ENCODE measurements at places on chromosomes 16 and 17.

- no peak for DNase-seq
Observed at GRCh38 chr17:39364236-39365025, 37.0 kb downstream of the FBXL20 start.

DNA sequence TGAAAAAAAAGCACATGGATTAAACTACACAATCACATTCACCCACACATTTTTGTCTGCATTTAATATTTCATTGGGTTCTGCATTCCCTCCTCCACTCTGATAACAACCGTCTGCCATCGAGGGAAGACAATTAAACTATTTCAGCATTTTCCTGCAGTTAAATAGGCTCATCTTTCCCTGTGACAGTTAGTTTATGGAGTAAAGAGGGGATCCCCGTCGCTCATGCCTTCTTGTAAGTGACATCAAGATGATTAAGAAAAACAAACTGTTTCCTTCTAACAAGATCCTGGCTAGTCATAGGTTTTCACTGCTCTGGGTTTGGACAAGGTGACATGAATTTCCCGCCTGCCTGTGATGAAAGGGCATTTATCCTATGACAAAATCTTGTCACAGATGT lies 98.0 kb upstream of the DYNLRB2 start:
- no peak for DNase-seq

- no peak for DNase-seq
Observed at GRCh38 chr17:73118951-73119391, 26.5 kb upstream of the SLC39A11 start.

DNA sequence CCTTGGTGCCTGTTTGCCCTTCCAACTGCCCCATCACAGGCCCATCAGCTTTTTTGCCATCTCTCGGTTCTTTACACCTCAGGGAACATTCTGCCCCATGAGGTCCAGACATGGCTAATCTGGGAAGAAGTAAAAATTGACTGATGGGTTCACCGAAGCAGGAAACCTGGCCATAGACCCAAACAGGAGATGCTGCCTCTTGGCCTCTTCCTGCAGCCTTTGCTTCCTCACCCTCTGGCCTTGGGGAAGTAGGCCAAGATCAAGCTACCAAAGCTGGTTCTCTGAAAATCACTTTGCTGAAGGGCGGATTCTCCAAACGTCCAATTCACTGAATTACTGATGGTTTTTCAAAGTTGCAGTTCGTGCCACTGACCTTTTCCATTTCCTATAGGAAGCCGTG lies 56.1 kb downstream of the ARSG start:
- DNase-seq: no peak

- no peak for DNase-seq
Observed at GRCh38 chr16:85046472-85046916, 18.9 kb downstream of the KIAA0513 start.

- DNase-seq: no peak
Observed at GRCh38 chr17:27862840-27863239, 30.3 kb downstream of the LYRM9 start.

DNA sequence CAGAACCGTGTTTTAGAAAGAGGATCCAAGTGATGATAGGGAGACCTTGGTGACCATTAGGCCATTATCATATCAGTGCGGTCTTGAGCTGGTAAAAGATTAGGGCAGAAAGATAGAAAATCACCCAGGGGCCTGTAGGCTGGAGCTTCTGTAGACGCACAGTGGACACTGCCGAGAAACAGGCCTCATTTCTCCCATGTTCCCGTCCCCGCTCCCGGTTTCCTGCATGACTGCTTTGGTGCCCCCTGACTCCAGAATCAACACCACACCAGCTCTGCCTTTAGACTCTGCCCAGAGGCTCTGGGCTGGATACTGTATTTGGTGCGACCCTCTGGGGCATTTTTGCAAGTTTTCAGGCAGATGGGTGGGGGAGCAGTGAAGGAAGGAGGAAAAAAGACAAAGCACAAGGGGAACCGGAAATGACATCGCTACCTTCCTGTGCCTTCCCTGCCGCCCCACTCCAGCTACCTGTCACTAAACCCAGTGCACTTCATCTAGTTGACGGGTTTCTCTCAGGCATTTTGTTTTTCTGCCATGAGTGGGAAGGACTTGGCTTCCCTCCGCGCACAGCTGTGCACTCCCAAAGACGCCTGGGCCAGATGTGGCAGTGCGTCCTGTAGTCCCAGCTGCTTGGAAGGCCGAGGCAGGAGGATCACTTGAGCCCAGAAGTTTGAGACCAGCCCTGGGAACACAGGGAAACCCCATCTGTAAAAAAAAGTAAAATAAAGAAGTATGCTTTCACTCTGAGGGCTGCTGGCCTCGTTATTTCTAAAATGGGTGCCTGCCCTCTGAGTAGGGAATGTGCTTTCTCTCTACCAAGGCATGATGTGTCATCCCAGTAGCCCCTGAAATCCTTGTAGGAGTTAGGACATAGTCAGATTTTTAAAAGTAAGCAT lies 214.1 kb downstream of the RPTOR start:
- DNase-seq: no peak

DNA sequence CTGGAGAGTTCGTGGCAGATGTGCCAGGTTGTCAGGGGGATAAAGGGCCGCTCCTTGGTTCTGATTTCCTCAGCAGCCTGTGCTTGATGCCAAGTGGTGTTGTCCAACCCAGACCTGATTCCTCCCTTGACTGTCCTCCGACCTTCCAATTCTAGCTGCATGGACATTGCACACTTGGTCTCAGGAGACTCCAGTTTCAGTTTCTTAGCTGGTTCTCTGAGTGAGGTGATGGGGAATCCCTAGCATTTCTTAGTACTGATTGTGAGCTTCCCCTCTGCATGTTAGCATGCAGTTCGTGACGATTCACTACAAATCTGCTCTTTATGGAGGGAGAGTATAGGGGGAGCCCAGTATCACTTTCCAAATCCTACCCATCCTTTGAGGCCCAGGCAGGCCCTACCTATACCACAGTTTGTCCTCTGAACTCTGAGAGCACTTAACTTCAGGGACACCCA lies 12.4 kb upstream of the CCR7 start:
- no peak for DNase-seq

- no peak for DNase-seq
Observed at GRCh38 chr17:30401097-30401496, 22.4 kb downstream of the CPD start.

DNA sequence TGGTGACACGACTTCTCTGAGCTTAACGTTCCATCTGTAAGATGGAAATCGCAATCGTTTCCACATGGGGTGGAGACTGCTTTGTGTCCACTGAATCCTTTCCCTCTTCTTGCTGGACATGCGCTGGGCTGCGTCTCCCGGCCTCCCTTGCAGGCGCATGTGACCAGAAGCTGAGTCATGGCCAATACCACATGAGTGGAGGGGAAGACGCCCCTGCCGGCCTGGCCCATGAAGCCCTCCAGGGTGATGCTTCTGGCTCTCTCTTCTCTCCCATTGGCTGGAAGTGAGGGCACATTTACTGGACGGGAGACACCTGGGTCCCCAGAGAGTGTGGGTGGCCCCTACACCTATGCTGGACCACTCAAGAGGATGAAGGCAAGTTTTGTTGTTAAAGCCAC lies 71.1 kb downstream of the DYNLRB2 start:
- DNase-seq: no peak

DNA sequence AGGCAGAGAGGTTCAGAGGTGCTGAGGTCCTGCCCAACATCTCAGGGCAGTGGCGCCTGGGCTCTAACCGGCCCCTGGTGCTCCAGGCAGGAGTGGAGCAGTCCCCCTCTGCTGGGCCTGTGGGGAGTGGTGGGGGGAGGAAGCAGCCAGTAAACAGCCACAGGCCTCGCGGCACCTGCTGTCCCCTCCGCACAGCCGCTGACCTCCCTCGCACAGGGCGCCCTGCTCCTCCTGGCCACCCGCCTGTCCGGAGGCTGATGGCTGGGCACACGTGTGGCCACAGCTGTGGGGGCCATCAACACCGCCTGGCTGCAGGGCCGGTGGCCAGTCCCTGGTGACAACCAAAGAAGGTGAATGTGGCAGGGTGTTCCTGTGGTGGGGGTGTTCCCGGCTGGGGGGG lies 36.8 kb upstream of the PABPN1L start:
- no peak for DNase-seq

GRCh38 chr17:3905017-3905520 lies 11.2 kb downstream of the P2RX1 start:
- DNase-seq: no peak

- no peak for DNase-seq
Observed at GRCh38 chr16:907842-908241, 62.9 kb downstream of the LMF1 start.

- DNase-seq: no peak
Observed at GRCh38 chr17:59676716-59677115, 30.5 kb downstream of the PTRH2 start.

- DNase-seq: peak; percentile 46
Observed at GRCh38 chr17:3647769-3648555, 11.4 kb downstream of the CTNS start.

GRCh38 chr17:53033297-53033696 lies 789.4 kb upstream of the KIF2B start:
- no peak for DNase-seq

DNA sequence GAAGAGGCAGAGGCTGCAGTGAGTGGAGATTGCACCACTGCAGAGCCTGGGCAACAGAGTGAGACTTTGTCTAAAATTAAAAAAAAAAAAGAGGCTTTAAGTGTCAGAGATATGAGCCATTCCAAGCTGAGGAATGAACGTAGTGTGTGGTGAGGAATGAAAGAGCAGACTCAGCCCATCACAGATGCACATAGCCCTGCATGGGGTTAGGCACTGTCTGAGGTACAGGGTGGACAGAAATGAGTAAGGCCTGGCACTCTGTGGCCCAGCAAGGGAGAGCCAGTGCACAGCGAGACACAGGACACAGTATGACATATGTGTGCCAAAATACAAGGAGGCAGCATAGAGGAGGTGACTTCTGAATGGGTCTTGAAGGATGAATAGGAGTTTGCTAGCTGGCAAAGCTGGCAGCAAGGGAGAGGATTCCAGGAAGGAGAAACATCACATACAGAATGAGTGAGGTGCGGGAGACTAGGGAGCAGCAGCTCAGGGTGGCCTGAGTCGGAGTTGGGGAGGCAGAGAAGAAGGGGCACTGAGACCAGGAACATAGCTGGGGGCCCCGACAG lies 8.7 kb upstream of the ZNF469 start:
- DNase-seq: no peak

DNA sequence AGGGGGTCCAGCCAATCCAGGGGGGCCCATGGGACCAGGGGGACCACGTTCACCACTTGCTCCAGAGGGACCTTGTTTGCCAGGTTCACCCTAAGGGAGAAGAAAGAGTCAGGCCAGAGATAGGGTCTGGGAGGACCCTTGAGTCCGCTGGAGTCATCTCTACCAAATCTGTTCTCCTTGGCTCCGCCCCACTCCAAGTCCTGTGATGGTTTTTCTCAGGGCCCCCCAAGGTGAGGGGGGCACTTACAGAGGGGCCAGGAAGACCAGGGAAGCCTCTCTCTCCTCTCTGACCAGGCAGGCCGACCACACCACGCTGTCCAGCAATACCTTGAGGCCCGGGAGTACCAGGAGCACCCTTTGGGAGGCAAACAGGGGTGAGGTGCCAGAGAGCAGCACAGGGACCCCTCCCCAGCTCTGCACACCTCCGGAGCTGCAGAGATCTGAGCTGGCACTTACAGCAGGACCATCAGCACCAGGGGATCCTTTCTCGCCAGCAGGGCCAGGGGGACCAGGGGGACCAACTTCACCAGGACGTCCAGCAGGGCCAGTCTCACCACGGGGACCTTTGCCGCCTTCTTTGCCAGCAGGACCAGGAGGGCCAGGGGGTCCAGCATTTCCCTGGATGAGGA lies 12.4 kb downstream of the COL1A1 start:
- peak; percentile 74 for DNase-seq

- DNase-seq: no peak
Observed at GRCh38 chr17:149231-149630, 11.9 kb downstream of the SCGB1C2 start.

DNA sequence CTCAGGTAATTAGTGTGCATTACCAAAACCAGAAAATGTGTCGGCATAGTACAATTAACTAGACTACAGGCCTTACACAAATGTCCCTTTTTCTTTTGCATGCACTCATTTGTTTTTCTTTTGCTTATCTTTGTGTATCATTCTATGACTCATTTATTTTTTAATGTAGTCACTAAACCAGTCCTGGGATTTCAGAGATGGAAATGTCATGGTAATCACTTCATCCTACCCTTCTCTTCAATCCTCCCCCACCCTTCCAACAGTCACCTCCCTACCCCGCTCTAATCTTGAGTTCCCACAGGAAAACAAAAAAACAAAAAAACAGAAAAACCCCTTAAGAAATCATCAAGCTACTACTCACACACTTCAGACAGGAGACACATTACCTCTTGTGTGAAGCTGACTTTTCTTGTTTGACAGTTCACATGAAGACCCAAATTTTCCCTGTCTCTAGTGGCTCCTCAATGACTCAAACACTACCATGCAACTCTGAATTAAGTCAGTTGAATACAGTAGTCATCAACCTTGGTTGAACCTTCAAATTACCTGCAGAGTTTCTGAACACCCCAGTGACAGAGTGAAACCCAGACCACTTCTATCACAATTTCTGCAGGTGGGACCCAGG lies 242.4 kb upstream of the SALL1 start:
- DNase-seq: no peak

GRCh38 chr17:36464765-36465088 lies 21.8 kb upstream of the ZNHIT3 start:
- no peak for DNase-seq

- DNase-seq: peak; percentile 51
Observed at GRCh38 chr17:7478276-7479212, 887 bp downstream of the ZBTB4 start.

- no peak for DNase-seq
Observed at GRCh38 chr16:58459344-58460218, 40.4 kb upstream of the NDRG4 start.

DNA sequence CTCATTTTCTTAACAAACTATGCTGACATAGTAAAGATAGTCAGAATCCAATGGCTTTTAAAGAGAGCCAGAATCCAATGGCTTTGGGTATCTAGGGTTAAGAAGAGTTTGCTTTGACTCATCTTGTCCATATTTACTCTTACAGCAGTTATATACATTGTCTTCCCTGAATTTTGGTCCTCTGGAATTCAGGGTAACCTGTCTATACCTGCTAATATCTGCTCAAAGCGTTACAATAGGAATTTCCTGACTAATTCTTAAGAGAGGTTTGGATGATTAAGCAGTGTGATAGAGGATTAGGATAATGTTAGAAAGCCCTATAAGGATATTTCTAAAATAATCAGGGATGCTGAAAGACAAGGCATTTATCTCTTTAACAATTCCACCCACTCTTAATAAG lies 2.0 kb upstream of the CDH8 start:
- DNase-seq: no peak
